ENCODE measurements at places on chromosomes 7 and 10.

GRCh38 chr7:98322331-98323270, 41.1 kb downstream of the BRI3 start:
- no peak for DNase-seq

DNA sequence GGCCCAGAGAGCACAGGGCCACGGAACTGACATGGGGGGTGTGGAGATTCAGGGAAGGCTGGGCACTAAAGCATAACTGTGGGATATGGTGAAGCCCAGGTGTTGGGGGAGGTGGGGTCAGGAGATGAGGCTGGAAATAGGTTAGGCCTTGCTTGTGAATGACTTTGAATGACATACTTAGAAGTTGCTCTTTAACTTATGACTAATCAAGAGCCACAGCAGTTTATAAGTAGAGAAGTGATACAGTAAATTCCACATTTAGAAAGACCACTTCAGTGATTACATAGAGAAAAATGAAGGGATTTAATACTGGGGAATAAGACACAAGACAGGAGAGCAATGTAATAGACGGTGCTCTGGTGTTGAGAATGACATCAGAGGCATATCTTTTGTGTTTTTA, 120.8 kb upstream of the SEC61G start:
- no peak for DNase-seq

GRCh38 chr10:110471566-110472139, 26.1 kb upstream of the DUSP5 start:
- no peak for DNase-seq

DNA sequence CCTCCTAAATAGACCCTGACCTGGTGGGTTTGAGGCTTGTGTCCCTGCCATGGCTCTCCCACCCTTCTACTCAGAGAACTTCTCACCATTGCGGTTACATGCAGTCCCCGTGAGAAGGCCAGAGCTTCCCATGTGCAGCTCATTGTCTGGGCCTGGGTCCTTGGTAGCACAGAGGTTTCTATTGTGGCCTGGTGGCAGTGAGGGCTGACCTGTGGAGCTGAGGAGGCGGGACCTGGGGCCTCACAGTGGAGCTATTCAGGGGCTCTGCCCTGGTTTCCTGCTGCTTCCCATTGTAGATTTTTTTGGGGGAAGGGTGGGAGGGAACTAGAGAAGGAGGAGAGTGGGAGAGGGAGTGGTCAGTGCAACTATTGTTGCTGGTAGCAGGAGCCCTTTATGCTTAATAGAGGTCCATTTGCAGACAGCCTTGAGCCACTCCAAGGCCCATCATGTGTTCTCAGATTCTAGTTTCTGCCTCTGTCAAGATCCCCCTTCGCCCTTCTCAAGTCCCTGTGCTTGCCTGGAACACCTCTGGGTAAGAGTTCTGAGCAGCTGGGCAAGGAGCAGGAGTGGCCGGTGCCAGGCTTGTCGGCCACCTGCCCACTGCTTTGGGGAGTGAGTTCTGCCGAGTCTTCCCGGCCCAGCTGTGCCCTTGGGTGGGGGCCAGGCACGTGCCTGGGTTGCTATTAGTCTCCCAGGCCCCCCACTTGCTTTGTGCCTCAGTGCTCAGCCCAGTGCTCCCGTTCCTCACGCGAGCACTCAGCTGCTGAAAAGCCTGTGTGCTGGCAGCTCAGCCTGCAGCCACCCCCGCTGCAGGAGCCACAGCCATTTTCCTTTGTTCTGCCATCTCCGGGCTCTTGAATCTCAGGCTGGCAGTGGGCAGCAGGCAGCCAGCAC, 10.7 kb downstream of the TSPAN14 start:
- no peak for DNase-seq

- peak; percentile 58 for DNase-seq
Measured at GRCh38 chr10:43076876-43077420, at the start of gene RET. RET (plus strand) TSS chr10:43077069; CDS start chr10:43077259, 190 bp downstream.

DNA sequence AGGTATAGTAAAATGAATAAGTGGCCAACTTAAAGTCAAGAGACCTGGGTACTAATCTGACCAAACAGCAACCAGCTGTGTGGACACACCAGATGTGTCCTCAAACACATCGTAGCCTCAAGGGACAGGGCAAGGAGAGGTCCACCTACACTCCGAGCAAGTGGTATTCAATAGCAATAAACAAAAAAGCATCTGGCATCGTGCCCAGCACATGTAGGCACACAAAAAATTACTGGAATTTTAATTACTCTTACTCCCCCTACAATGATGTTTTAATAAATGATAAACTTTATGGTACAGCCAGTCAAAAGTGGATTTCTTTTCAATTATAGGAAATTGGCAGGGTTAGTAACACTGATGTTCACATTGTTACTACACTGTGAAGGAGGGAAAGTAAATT, 3.5 kb upstream of the RGS10 start:
- no peak for DNase-seq

DNA sequence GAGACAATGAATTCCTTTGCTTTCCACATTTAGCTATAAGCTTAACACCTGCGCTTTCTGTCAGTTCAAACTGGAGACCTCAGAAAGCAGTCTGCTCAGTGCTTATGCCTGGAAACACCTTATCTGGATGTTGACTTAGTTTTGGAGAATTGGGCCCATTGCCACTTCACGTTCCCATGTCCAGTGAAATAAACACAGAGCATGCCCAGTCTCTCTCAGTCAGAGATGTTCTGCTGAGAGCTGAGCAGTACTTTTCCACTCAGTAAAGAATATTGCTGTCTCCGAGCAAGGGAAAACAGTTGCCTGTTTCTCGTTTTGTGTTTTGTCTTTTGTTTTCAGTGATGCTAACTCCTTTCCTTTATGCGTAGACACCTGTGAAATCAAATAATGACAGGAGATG, 83.2 kb upstream of the PRR15 start:
- DNase-seq, result no peak

DNA sequence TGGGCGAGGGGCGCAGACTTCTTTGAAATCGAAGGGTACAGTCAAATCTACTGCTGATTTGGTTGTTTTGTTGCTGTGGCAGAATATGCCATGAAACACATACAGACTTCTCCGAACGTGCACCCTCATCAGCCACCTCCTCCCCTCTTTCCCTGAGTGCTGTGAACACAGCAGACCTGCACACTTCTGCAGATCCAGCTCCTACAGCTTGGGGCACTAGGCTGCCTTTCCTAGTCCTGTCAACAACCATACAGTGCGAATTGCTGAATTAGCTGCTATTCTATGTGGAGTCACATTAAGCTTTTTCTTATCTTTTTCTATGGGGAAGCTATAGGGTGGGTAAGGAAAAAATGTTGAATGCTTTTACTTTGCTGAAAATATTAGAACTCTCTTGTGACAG, 57.5 kb downstream of the COL17A1 start:
- DNase-seq, result no peak

- no peak for DNase-seq
Measured at GRCh38 chr10:61941202-61941681, 39.7 kb downstream of the ARID5B start.

DNA sequence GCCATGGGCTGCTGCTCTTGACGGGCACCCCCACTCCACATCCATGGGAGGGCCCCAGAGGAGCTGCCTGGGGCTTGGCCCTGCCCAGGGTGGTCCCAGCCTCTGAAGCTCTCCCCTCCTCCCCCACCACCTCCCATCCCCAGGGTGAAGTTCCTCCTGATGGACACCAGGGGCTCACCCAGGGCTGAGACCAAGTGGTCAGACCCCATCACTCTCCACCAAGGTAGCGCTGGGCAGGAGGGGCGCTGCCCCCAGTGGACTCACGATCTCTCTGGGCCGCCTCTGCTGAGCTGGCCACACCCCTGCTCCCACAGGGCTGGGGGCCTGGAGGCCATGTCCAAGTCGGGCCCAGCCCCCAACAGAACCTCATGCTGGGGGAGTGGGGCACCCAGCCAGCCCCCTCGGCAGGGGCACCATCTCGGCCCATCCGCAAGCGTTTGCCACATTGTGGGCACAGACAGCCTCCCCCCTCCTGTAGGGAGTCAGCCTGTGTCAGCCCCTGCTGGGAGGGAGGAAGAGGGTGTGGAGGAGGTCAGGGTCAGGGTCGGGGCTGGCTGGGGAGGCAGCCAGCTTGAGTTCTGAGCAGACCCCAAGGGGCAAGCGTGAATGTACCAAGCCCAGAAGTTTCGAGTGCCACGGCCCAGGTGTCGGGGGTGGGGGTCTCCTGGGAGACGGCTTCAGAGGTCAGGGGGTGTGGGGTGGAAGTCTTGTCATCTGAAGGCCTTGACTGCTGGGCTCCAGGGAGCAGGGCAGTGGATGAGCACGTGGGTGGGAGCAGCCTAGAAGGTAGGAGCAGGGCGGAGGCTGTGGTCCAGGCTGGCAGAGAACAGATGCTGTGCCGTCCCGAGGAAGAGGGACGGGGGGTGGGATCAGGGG, 2.8 kb downstream of the UPK3B start:
- no peak for DNase-seq

- DNase-seq, result no peak
Measured at GRCh38 chr10:24207781-24208611, 942 bp upstream of the KIAA1217 start.

- DNase-seq, result no peak
Measured at GRCh38 chr10:128528781-128529180, 402.6 kb upstream of the MKI67 start.

DNA sequence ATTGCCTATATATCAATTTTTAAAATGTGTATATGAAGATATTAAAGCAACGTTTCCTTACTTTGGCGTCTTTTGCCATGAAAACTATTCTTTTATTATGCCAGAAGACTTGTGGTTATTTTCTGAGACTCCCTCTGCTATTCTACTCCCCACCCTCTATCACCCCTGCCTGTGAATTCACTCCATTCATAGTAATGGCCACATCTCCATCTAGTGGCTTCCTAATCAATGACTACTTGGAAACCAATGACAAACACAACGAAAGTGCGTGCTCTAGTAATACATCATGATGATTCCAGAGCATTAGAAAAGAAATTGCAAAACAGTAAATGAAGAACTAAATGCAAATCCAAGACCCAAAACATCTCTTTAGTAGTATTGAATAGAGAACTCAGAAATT, 186.7 kb upstream of the HGF start:
- DNase-seq, result no peak

GRCh38 chr7:117014099-117014656, 60.9 kb downstream of the ST7 start:
- no peak for DNase-seq

DNA sequence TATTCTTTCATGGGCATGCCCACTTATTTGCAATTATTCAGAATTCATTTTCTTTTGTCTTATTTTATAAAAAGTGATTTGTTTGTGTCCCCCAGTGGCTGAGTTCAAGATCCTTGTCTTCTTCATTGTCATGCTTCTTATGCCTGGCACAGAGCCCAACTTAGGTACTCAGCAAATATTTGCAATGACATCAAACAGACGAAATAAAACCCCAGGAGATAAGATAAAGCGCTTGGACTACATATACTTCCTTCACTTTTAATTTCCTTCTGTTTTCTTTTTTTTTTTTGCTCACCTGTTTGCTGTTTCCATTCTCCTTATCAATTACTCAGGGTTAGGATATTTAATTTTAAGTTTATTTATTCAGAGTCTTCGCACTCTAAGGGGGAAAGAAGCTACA, 225.0 kb downstream of the SDHAF3 start:
- no peak for DNase-seq

DNA sequence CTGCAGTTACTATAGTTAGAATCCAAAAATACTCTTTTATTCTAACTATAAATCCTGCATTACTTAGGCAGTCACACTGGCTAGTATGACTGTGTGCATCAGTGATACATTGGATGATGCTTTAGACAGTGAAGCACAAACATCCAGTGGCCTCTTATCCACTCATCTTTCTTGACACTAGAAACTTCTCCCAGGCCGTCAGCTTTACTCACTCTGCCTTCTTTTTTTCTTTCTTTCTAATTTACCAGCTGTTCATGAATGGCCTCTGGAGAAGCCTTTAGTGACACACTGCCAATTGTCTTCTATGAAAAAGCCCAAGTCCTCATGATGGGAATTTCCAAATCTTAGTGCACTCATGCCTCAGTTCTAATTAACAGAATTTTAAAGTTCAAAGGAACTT, 26.2 kb upstream of the C10orf90 start:
- no peak for DNase-seq

- DNase-seq, result no peak
Measured at GRCh38 chr7:5436003-5436678, 12.5 kb upstream of the TNRC18 start.

- DNase-seq, result no peak
Measured at GRCh38 chr7:144653449-144653848, 182.4 kb downstream of the TPK1 start.

DNA sequence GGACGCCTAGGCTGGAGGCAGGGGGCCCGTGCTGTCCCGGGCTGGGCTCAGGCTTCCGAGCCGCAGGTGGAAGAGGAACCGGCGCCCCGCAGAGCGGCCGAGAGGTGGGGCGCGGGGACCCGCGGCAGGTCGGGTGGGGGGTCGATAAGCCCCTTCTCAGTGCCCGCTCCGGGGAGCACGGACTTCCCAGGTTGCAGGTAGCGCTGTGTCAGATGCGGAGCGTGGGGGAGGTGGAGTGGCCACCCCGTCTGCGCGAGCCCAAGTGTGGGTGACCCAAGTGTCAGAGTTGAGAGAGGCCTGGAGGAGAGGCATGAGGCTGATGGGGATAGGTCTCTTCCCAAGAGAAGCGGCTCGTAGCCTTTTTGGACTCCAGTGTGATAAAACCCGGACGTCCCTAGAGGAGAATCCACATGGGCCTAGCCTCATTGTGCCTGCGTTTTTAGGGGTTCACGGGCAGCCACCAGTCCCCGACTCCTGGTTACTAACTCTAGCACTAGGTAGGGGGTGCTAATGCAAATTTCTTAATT, 580 bp downstream of the EEPD1 start:
- DNase-seq, result no peak

GRCh38 chr10:123102673-123103072, 33.1 kb upstream of the HMX3 start:
- no peak for DNase-seq

DNA sequence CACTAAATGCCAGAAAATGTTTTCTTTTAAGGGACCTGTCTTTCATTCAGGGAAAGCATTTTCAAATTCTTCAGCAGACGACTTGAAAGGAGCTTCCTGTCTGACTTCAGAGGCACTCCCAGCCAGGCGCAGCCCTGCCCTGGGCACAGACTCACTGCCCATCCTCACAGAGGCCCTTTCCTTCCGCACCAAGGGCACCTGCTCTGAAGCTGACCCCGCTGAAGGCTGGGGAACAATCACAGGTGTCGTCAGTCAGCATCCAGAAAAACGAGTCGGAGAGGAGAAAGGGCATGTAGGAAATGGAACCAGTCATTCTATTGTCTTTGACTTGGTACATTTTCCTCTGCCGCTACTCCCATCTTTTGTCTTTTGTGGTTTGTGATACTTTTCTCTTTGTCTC, 125.3 kb upstream of the PARD3 start:
- DNase-seq, result no peak

DNA sequence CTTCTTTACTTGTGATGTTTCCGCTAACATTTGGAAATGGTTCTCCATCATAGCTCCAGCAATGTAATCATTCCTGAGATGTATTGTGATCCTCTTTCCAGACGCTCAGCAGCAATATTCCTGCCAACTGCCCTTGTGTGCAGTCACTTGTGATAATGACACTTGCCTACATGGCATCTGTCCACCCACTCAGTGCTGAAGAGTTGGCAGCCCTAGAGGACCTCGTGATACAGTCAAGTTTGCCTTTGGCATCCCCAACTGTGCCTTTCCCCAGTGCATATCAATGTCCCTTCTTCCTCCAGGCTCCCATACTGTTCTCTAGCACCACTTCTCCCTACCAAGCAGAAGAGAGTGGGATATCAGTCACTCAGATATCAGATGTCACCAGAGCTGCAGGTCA, 64.9 kb downstream of the MYOF start:
- no peak for DNase-seq

- DNase-seq, result peak; percentile 65
Measured at GRCh38 chr10:7410301-7410861, 453 bp downstream of the SFMBT2 start.

- DNase-seq, result no peak
Measured at GRCh38 chr10:340646-341045, 205.4 kb downstream of the ZMYND11 start.

- DNase-seq, result no peak
Measured at GRCh38 chr10:58219875-58220274, 47.8 kb downstream of the IPMK start.

Measured in activated naive CD8-positive, alpha-beta T cell treated with anti-CD3 and anti-CD28 coated beads, Interleukin-2, amount 10 ng/mL, durations not matched to agents 7 days and 5 days (primary cell).